Stimulated activated CD4-positive, alpha-beta T cell treated with anti-CD3 and anti-CD28 coated beads, Interleukin-2, amount 100 ng/mL, for 48 hours (primary cell): ENCODE measurements at places on chromosomes 1 and 21.

- no peak for DNase-seq
Observed at GRCh38 chr1:41784531-41785274, 134.0 kb downstream of the HIVEP3 start.

GRCh38 chr1:209512821-209513220 is 70.7 kb upstream of the CAMK1G start:
- no peak for DNase-seq

DNA sequence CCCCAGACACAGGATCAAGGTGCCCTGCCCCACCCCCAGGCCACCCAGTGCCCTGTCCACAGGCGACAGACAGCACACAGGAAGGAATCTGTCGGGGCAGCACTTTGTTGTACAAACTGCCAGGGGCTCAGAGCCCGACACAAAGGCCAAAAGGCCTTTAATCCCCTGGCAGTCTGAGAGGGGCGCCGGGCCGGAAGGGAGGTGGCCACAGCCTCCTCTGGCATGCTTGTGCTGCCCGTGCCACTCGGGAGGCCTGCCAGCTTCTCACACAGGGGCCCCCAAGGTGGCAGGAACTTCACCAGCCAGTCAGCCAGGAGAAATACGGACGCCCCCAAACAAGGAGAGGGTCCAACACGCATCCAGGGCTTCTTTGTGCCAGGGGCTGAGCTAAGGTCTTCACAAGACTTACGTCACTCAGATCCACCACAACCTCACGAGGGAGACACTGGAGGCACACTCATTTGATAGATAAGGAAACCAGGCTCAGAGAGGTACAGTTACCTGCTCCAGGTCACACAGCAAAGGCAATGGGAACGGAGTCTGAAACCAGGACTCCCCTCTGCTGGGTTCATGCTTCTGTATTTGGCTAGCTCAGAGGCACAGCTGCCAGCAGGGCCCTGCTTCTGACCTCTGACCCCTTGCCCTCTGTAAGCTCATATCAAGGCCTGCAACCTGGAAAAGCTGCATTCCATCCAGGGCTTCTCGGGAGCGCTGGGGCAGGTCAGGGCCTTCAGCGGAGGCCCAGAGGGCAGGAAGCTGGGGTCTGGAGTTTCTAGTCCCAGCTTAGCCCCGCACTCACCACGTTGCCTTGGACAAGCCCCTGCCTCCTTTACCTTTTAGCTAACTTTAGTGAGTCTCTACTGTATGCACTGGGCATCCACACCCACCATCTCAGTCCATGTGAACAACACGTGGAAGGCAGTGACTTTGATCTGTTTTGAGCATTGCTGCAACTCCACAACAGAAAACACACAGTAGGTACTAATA is 34.8 kb downstream of the HSPG2 start:
- DNase-seq: no peak

DNA sequence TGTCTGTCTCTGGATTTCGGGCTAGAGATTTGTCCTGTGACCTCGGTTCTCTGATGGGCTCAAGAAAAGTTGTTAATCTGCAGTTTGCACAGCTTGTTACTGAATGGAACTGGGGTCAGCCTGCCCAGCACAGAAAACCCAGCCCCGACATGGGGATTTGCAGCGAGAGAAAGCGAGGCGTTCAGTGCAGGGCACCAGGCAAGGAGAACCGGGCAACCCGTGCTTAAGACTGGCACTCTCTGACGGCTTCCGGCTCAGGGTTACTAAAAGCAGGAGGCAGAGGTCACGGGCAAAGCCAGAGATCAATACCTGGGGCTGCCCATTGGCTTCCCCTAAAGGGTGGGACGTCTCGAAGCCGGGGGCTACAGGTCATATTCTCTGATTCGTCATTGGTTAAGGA is 29.9 kb upstream of the COL6A1 start:
- no peak for DNase-seq

- DNase-seq: no peak
Observed at GRCh38 chr1:17318262-17318661, 10.3 kb downstream of the PADI4 start.

- no peak for DNase-seq
Observed at GRCh38 chr1:176515310-176515709, 52.3 kb downstream of the PAPPA2 start.

- DNase-seq: no peak
Observed at GRCh38 chr1:211833174-211833820, 2.7 kb upstream of the LPGAT1 start.

DNA sequence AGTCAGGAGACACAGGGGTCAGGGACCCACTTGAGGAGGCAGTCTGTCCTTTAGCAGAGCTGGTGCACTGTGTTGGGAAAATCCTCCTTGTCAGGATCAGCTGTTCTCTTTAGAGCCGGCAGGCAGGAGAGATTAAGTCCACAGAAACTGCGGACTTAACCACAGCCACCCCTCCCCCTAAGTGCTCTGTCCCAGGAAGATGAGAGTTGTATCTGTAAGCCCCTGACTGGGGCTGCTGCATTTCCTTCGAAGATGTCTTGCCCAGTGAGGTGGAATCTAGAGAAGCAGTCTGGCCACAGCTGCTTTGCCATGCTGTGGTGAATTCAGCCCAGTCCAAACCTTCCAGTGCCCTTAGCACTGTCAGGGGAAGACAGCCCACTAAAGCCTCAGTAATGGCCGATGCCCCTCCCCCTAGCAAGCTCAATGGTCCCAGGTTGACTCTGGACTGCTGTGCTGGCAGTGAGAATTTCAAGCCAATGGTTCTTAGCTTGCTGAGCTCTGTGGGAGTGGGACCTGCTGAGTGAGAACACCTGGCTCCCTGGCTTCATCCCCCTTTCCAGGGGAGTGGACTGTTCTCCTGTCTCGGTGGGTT is 172.8 kb downstream of the ST6GALNAC3 start:
- no peak for DNase-seq

DNA sequence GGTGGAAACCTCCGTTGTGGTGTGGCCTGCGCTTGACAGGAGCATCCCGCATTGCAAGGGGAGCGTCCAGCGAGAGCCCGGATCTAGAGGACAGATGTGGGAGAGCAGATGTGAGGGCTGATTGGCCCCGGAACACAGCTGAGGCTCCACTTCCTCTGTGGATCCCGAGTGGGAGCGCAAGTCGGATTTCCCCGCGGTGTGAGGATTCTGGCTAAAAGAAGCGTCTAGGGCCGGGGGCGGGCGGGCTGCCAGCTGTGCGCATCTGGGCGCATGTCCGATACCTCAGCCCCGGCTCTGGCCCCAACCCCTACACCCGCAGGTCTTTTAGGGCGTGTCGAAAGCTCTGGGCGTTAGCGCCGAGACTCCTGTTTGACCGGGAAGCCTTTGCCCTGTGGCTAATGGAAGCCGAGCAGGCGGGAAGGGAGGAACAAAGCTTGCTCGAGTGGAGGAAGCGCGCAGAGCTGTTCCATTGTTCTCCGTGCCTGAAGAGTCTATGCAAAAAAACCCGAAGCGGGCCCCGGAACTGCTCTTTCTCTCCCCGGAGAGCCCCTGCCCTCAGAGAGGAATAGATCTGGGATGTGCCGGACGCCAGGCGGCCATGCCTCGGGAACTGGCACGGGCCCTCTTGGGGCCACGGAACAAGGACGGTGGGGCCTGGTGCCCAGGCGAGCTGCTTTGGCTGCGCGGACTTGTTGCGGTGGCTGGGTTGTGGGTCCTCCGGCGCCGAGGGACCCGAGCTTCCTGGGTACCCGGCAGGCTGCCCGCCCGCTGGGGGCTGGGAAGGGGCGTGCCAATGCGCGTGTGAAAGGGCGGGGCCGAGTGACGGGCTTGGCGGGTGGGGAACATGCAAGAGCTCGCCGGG is 111.1 kb downstream of the NAV1 start:
- no peak for DNase-seq

DNA sequence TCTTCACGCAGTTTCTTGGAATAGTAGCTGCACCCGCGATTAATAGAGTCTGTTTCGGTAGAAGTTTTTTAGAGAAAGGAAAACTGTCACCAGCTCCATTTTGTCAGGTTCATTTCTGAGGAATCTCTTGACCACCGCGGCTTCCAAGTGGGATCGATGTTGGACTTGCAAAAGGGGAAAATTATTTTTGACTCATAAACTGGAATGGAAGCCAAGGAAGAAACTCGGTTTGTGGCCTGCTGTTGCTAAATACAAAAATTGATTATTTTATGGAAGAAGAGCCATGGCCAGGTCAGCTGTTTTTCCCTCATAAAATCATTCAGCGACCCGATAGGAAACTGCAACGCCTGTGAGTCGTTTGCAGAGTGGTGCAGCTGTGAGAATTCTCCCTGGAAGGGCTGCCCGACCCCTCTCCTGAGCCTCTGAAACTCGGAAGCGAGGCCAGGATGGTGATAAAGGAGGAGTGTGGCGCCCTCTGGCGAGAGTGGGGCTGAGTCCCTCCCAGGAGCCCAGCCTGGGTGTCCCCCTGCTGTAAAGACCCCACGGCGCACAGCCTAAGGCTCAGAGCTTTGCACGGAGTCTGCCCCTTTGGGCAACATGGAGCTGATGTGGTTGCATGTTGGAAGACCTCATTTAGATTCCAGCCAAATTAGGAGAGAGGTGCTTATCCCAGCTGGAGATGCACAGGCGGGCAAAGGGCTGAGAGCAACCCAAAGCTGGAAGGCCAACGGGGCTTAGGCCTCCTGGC is 83.6 kb upstream of the SLC25A33 start:
- DNase-seq: peak; percentile 64

DNA sequence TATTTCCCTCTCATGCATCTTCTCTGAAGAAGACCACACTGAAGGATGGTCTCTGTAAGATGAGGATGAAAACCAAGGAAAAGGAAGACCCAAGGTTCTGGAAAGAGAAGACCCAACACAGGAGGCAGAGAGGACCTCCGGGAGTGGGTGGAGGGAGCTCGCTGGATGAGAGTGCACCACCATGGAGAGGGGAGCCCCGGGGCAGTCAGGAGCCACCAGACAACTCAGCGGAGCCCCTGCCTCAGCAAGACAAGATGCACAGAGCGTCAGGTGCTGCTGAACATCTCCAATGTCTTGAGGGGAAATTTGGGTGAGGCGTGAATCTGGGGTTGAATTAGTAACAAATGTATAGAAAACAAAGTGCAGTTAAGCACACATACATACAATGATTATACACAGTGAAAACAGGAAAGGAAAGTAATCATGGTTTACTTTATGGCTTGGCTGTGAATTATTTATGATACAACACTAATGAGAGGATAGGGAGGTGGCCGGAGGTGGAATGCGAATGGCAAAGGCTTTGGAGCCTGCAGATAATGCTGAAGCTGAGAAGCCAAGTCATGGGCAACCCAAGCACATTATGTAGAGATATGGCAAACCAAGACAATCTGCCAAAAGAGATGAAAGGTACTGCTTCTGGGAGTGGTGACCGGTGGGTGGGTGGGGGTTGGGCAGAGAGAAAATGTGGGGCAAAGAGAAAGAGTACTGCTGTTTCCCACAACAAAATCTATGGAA is 80.4 kb upstream of the EDN2 start:
- no peak for DNase-seq

DNA sequence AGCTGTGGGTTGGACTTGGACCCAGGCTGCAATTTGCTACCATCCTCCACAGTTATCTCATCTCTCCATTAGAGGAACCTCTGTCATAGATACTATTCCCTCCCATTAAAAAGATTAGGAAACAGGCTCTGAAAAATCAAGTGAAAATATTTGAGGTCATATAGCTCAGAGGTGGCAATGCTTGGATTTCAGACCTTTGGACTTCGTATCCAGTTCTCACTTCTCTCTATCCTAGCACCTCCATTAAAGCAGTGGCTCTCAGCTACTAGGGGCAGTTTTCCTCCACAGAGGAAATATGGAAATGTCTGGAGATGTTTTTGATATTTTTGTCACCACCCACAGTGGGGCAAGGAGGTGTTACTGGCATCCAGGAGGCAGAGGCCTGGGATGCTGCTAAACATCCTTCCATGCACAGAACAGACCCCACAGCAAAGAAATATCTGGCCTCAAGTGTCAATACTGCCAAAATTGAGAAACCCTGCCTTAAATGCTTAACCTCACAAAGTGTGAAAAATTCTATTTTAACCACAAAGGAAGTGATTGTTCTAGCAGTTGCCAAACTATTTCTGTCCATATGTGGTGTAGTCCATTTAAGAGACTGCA is 54.1 kb downstream of the C8A start:
- DNase-seq: no peak

DNA sequence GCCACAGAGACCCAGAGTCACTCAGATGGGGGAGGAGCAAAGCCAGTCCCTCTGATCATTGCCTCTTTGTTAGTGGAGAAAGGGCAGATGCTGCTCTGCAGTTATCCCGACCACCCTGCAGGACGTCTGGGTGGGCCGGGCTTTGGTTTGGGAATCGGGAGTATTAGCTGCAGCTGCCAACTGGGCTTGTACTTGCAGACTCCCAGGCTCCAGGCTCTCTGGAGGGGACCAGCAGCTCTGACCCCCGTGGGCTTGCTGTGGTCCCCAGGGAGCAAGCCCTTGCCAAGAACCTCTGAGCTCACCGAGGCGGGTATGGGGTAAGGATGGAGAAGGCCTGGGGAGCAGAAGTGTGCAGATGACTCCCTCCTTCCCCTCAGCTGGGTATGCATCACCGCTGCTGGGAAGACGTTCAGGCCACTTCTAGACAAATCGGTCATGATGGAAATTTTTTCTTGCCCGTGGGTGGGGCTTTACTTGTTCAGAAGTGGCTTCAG is 21.6 kb downstream of the MAPKAPK2 start:
- peak; percentile 60 for DNase-seq

DNA sequence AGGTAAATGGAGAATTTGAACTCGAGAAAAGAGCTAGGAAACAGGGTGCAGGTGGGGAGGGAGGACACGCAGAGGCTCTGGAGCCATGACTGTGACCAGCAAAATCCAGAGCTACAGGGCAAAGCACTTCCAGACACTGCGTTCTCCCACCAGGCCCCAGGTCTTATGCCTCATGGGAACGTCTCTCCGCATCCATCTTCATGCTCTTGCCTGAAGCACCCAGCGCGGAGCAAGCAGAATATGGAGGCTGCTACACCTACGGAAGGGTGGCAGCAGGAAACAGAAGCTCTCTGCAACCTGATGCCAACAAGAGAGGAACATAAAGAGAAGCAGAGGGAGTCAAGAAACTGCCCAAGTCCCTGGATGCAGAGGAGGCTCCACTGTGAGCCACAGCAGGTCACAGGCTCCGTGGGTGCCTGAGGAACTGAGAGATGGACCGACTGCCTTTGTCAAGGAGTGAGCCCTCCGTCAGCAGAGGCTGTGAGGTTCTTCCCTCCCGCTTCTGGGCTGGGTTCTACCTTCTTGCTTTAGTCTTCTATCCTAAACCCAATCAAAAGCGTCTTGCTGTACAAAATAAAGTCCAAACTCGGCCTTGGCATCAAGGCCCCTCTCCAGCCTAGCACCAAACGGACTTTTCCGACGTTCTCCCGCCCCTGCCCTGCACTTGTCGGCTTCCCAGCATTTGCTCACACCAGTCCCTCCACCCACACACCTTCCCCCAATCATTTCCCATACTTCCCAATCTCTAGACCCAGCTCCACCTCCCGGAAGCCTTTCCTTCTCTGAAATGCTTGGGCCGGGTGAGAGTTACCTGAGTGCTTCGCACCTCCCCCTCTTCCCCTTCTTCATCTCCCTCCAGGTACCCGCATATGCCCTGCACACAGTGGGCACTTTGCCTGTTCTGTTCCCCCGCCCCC is 930 bp downstream of the DHCR24 start:
- no peak for DNase-seq

GRCh38 chr1:91734761-91735160 is 151.2 kb downstream of the TGFBR3 start:
- no peak for DNase-seq
